Anterior cingulate cortex (tissue), 58 donors: ENCODE measurements at places on chromosomes 1 and 21.

- no peak for DNase-seq
These were observed 82.8 kb downstream of the PHTF1 start for GRCh38 chr1:113676524-113676923.

GRCh38 chr1:205584732-205585131 lies 47.1 kb downstream of the ELK4 start:
- DNase-seq: no peak

- peak; percentile 15 for DNase-seq
These were observed 314.9 kb upstream of the DEPDC1 start for GRCh38 chr1:68811806-68812205.

GRCh38 chr1:211341999-211342398 lies 15.4 kb downstream of the TRAF5 start:
- no peak for DNase-seq

DNA sequence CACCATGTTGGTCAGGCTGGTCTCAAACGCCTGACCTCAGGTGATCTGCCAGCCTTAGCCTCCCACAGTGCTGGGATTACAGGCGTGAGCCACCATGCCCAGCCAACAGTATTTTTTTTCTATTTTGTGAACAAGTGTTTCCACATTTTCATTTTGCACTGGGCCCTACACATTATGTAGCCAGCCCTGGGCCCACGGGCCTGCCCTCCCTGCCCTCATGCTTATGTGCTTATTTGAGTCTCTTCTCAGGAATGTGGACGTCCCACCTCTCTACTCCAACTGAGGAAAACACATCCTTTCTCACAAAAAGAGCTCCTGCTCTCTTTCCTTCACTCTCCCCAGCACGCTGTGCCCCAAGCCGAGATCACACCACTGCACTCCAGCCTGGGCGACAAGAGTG lies 13.5 kb upstream of the ZBED6 start:
- DNase-seq: no peak

GRCh38 chr1:158078569-158079080 lies 85.2 kb downstream of the KIRREL1 start:
- no peak for DNase-seq

- DNase-seq: no peak
These were observed 300.6 kb downstream of the TM2D1 start for GRCh38 chr1:61424382-61424781.

DNA sequence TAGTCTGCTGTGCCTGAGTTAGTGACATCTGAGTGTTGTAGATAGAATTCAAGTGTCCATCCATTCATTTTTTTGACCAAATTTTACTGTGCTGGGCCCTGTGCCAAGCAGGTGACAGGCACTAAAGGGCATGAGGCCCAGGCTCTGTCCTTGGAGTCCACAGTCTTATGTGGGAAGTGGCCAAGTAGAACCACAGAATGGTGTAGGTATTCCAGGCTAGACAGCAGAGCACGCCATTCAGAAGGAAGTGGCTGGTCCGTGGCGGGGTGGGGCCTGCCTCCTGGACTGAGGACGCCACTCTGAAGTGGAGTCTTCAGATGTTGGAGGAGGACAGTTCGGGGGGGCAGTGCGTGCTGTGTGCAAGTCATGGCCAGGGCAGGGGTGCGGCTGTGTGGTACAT lies 68.9 kb upstream of the ACTL8 start:
- DNase-seq: no peak

DNA sequence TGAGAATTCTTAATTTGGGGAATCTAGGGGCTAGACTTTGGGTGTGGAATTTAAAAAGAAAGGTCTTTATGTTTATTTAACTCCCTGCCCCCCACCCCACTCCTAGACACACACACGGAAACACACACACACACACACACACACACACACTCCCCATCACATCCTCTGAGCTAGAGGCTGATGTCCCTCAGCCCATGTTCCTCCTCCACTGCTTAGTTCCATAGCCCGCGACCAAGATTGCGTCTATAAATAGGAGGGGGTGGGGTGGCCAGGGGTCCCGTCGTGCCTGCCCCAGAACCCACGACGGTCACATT lies 655 bp upstream of the KIRREL1 start:
- no peak for DNase-seq

DNA sequence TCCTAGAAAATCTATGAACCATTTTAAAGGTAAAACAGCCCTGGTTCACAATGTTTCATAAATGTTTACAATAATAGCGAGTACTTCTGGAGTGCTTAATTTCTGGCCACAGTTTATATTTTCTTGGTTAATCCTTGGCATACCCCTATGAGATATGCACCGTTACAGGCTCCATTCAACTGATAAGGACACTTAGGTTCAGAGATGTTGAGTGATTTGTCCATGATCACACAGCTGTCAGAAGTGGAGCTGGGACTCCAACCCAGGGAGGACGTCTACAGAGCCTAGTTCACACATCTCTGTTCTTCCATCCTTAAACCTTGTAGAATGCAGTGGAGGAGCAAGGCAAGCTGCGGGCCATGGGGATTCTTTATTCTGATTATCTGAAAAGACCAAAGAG lies 48.4 kb upstream of the RUNX1 start:
- no peak for DNase-seq

- no peak for DNase-seq
These were observed 75.0 kb downstream of the USP24 start for GRCh38 chr1:55140137-55140536.

- no peak for DNase-seq
These were observed 14.8 kb downstream of the PI4KB start for GRCh38 chr1:151312411-151312810.

DNA sequence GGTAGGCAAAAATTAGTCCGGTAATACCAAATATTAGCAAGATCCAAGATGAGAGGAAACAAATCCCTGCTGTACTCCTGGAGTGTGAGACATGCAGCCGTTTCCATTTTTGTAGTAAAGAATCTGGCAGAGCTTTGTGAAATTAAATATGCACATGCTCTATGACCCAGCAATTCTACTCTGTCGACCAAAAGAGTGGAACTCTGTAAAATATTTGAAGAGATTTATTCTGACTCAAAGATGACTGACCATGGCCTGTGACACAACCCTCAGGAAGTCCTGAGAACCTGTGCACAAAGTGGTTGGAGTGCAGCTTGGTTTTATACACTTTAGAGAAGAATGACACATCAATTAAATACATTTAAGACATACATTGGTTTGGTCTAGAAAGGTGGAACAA lies 16.2 kb downstream of the HAX1 start:
- no peak for DNase-seq

DNA sequence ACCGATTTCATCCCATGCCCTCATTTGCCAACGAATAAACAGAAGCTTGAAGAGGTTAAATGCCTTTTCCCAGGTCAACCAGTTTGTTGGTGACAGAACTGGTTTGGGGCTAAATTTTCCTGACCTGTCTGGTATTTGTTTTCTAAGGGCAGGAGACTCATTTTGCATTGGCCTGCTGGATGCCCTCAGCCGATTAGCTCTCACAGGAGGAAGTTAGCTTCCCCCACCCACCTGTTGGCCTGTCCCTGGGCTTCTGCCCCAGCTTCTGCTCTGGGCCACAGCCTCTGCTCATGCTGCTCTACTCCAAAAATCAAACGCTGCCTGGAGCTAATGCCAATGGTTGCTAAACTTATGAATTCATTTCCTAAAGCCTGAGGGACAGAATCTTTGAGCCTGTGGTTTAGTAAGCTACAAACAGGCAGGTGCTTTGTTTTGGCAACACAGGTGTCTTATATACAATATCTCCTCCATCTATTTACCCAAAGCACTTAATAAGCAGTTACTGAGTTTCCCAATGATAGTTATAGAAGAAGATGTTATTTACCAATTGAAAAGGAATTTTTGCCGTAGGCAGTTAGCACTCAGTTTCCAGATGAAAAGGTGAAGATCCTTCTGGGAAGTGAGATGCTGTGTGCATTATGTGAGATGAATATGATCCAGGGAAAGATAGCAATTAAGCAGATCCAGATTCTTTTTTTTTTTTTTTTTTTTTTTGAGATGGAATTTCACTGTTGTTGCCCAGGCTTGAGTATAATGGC lies 82.3 kb downstream of the TM2D1 start:
- no peak for DNase-seq

GRCh38 chr1:56355918-56356317 lies 223.4 kb downstream of the PLPP3 start:
- DNase-seq: no peak

GRCh38 chr1:36035154-36035553 lies 48.7 kb upstream of the TEKT2 start:
- no peak for DNase-seq

DNA sequence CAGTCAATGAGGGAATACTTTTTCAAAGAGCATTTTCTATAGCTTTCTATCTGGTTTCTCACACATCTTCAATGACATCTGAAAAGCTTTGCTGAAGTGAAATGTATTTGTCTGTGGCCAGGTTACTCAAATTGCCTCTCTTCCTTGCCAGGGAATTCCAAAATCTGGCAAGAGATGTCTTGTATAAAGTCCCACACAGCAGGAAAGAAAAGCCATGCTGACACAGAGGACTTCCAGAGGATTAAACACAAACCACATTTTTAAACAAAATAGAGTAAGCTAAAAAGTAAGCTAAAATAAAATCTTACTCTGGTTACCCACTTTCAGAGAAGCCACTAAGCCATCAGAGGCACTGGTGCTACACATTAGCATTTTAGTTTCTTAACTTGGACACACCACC lies 93.1 kb upstream of the BCAR3 start:
- DNase-seq: no peak

- DNase-seq: no peak
These were observed 32.9 kb downstream of the SERINC2 start for GRCh38 chr1:31445951-31446350.

- no peak for DNase-seq
These were observed 93.3 kb downstream of the PDE9A start for GRCh38 chr21:42746593-42747275.

- DNase-seq: no peak
These were observed 134.1 kb downstream of the CYYR1 start for GRCh38 chr21:26438976-26439375.

DNA sequence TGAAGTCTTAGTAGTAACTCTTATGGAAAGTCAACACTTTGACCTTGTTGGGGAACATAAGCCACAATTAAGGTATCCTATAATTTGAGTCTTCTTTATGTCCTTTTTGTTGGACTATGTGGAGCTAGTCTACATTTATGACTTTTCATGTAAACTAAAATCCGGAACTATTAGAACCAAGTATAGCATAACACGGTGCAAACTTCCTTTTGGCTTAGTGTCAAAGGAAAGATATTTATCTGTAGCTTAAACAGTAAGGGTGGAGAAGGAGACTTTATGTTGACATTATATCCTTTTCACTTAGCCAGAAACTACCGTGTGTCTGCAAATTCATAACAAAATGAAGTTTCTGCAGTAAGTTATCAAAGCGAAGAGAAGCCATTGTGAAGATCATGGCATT lies 7.3 kb downstream of the UAP1 start:
- DNase-seq: no peak

GRCh38 chr1:22290611-22291010 lies 147.7 kb upstream of the WNT4 start:
- no peak for DNase-seq

- no peak for DNase-seq
These were observed 33.3 kb downstream of the RRAGC start for GRCh38 chr1:38826262-38826661.

DNA sequence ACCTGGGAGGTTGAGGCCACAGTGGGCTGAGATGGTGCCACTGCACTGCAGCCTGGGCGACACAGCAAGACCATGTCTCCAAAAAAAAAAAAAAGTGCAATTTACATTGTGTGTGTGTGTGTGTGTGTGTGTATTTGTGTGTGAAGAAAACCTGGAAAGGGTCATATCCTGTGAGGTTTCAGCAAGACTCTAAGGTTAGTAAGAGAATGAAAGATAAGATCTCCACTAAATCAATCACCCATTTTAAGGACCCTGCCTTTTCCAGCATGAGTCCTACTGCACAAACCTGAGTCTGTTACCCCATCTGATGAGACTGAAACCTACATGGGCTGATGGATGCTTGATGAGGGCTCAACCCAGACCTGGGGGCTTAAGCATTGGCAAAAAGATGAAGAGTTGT lies 4.9 kb upstream of the C1orf74 start:
- DNase-seq: no peak

DNA sequence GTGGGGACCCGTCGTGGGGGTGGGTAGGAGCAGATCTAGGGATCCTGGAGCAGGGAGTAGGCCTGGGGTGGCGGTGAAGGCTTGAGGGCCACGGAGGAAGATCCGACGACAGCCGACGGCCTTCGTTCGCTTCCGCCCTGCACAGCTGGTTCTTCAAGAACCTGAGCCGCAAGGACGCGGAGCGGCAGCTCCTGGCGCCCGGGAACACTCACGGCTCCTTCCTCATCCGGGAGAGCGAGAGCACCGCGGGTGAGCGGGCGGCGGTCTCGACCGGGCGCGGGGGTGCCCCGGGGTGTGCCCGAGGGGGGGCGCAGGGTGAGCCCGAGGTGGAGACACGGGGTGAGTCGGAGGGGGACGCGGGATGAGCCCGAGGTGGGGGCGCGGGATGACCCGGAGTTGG lies 16.5 kb upstream of the HDAC1 start:
- DNase-seq: no peak

DNA sequence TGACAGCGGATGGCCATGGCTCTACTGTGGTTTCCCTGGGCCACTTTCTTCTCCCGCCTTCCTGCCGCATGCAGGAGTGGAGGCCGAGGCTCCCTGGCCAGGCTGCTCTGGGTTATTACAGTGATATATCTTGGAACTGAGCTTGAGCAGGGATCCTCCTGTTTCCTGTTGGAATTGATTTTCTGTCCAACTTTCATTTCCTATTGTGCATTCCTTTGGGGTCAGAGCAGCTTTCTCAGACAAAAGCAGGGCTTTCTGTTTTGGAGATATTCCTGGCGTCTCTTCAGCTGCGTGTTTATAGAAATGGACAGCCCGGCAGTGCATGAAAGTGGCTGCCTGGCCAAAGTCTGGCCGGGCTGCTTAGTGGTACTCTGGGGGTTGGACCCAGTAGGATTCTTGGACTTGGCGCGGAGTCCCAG lies 146.4 kb downstream of the KIF26B start:
- DNase-seq: no peak

- no peak for DNase-seq
These were observed 157.7 kb downstream of the PIK3R3 start for GRCh38 chr1:45974541-45975269.

DNA sequence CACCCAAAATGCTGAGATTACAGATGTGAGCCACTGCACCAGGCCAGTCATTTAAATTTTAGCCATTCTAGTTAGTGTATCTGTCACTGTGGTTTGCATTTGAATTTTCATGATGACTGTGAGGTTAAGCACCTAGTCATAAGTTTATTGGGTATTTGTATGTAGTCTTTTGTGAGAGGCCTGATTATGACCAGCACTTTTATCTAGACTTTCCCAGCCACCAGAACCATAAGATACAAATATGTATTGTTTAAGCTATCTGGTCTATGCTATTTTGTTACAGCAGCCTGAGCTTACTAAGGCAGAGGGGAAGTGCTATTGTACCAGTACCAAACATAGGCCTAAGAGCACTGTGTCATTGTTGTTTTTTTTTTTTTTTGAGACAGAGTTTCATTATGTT lies 19.9 kb upstream of the DNAJC6 start:
- no peak for DNase-seq

DNA sequence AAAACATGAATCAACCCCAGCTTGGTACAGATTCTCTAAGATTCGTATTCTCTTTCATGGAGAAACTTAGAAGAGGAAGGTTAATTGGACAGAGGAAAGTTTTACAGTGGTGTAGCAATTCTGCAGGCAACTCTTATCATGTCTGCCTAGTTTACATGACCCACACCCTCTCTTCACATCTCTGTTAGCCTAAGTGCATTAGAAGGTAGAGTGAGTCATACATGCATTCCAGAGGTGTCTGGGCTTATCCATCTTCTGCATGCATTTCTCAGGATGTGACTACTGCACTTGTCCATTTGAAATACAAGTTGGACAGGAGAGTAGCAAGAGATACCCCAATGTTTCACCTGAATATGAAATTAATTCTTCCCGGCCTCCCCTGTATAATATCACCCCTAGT lies 578.4 kb upstream of the NCAM2 start:
- DNase-seq: no peak

GRCh38 chr1:173295391-173295790 lies 88.3 kb upstream of the TNFSF4 start:
- DNase-seq: no peak
